ENCODE measurements at places on chromosomes 7 and 10.

GRCh38 chr7:73507556-73507955 is 14.5 kb downstream of the BAZ1B start:
- DNase-seq: no peak

- no peak for DNase-seq
Observed at GRCh38 chr7:3280445-3280844, 20.6 kb upstream of the SDK1 start.

DNA sequence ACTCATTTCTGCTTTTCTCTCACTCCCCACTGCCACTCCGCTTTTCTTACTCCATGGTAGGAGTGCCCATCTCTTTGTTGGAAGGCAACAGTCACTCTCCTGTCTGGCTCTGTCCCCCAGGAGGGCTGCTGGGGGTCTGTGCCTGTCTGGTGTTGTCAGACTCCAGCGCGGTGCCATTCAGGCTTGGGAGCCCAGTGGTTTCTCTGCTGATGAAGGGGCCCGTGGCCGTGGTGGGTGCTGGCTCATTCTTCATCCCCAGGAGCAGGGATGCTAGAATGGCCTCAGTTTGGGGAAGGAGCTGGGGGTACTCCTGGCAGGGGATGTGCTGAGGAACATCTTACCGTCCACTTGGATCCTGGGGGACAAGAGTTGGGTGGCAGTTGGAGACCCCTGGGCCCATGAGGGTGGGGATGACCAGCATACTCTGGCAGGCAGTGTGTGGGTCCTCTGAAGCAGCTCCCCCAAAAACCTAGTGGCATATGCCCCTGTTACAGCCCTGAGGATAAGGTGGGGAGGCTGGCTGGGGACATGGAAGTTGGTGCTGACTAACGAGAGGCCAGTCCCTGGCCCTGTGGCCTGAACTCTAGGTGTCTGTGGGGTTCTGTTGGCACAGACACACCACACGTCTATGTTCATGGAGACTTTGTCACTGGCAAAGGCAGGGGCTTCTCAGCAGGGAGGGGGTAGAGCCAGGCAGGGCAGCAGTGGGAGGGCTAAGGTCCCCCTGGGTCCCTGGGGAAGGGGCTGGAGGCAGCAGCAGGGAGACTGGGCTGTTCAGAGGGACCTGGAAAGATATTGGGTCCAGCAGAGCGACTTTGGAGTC is 102.8 kb upstream of the RET start:
- DNase-seq: no peak

DNA sequence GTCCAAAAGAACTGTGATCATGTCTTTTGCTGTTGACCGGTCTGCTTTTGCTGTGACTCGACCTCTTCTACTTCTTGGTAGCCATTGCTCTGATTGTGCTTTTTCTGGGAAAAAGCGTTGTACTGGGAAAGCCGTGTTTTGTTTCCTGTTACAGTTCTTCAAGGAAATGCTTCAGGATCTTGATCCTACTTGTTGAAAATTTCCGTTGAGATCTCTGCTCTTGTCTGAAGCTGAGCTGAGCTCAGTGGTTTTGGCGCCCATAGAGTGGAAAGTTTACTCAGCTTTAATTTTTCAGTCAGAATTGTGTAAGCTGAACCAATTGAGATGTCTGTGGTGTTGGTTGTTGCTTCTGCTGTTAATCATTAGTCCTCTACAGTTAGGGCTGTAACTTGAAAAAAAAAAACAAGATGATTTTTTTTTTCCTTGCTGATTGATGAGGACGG is 302.2 kb downstream of the CCDC3 start:
- DNase-seq: no peak

DNA sequence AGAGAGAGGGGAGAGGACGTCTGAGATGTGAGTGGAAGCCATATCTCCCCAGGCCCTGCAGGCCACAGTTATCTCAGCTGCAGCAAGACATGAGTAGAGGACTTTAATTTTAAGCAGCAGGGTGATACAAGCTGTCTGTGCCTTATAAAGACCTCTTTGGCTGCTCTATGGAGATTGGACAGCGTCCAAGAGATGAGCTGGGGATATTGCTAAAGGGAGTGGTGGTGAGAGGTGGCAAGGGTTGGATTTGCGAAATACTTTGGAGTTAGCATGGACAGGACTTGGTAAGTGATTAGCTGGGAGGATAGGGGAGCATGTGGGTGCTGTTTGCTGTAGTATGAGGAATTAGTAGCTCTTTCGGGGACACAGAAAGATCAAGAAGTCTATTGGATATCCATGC is 191.8 kb downstream of the CACNB2 start:
- no peak for DNase-seq

- DNase-seq: no peak
Observed at GRCh38 chr10:124745673-124746072, 1.5 kb upstream of the FAM53B start.

GRCh38 chr10:61492364-61492995 is 39.3 kb upstream of the TMEM26 start:
- no peak for DNase-seq

DNA sequence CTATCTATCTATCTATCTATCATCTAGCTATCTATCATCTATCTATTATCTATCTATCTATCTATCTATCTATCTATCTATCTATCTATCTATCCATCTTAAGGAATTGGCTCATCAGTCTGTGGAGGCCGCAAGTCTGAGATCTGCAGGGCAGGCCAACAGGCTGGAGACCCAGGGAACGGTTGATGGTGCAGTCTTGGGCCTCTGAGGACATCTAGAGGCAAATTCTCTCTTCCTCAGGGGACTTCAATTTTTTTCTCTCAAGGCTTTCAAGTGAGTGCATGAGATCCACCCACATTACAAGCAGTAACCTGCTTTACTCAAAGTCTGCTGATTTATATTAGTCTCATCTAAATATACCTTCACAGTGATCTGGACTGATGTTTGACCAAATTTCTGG is 197.0 kb downstream of the GLRX3 start:
- DNase-seq: no peak

GRCh38 chr10:78547397-78547796 is 513.7 kb downstream of the RPS24 start:
- DNase-seq: no peak

GRCh38 chr7:142791502-142791901 is 20.7 kb downstream of the PRSS2 start:
- DNase-seq: no peak

DNA sequence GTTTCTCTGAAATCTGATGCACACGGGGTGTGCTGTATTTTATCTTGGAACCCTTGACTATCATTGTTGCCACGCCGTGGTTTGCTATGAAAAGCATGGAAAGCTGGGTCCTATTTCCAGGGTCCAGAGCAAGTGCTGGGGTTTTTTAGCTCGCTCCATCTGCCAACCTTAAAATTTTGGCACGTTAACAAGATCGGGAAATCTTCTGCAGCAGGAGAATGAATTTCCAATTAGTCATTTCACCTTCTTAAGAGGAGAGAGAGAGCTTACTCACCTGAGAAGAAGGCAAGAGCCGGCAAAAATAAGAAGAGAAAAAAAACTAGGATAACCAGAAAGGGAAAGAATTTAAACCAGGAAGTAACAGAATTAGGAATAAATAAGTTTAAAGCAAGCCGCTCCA is 223.6 kb upstream of the CELF2 start:
- DNase-seq: no peak

DNA sequence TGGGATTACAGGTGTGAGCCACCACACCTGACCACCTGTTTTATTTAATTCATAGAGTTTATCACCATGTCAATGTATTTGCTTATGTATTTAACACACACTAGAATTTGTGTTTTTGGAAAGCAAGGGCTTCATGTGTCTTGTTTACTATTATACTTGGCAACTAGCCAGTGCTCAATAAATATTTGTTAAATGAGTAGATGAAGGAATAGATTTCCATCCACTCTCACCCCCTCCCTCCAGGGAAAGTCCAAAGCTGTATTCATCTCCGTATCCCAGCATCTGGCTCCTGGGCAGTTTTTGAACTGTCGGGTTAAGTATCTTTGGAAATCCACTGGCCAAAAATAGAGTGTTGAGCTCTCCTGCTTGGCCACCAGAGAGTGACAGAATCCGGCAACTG is 4.6 kb upstream of the RADIL start:
- no peak for DNase-seq

GRCh38 chr10:73871295-73872189 is 2.8 kb downstream of the CAMK2G start:
- DNase-seq: no peak

DNA sequence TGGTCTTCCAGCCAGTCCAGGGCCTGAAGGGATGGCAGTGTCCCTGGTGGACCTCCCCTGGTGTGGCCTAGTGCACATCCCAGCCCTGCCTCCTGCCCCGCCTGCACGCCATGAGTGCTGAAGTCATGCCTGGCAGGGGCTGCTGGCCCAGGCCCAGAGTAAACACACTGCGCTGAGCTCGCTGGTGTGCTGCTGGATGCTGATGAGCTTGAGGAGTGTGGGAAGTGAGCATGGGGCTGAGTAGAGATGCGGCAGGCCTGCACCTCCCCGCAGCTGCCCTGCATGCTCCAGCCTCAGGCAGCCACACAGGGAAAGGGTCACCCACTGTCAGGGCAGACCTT is 43.2 kb downstream of the HTRA1 start:
- DNase-seq: no peak

GRCh38 chr7:126529254-126529653 is 723.5 kb downstream of the GRM8 start:
- DNase-seq: no peak
